ENCODE measurements at places on chromosomes 2 and 18. TPM values are rescaled to one million over a fixed set of nuclear protein-coding genes. Genes with fewer than 3 reads are reported as not detected.
A peak's percentile ranks its signal among the peaks of the same experiment; 100 is the strongest.

- no peak for DNase-seq
These were observed 63.6 kb upstream of the SH3RF3 start for GRCh38 chr2:109065391-109065734.

DNA sequence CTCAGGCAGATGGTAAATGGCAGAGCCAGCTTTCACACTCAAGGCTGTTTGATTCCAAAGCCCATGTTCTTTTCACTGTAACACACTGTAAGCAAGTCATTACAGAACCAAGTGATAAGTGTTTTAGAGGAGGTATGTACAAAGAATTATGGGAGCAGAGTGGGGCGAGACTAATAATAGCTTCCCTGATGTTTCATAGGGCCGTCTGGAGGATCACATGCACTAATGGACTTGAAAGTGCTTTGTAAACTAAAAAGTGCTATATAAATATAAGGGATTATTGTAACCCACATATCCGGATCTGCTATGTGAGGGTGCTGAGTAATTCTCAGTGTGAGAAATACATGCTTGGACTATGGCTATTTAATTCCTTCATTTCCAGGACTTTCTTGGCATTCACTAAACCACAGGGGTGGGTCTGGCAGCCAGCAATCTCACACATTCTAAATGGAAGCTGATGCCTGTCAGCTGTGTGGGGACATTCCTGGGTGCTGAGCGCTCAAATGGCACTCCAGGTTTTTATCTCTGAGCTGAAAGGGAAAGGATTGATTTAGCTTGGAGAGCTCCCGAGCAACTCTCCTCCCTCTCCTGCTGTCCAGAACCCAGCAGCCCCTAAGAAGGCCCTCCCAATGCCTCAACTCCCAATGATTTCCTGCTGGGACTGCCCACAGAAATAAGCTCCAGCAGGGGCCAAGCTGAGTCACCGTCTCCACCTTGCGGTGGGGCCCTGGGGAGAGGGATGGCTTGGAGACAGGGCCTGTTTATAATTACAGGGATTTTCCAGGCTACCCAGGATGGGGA is 222.8 kb downstream of the SOX11 start:
- DNase-seq: peak; percentile 69

KCNF1 gene
- 3.2 TPM for total RNA-seq

GRCh38 chr2:72291059-72291458 is 143.4 kb upstream of the CYP26B1 start:
- no peak for DNase-seq

- DNase-seq: no peak
These were observed 281.0 kb upstream of the SOX11 start for GRCh38 chr2:5410991-5411700.

DNA sequence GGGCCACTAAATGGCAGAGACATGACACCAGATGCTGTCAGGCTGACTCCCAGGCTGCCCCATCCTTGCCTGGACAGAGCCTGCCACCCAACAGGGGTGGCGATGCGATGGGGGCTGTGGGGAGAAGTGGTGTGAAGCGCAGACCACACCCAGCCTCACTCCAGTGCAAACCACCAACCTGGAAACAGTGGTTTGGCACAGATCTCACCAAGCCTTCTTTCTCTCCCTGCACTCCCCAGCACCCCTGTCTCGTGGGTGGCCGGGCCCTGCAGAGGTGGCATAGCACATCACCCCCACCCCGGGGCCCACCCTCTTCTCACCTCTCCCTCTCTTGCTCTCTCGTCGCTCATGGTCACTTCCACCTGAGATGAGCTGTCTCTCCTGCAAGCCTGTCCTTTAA is 32.6 kb downstream of the CIB4 start:
- DNase-seq: no peak

All from H9 (cell line).